ENCODE measurements at places on chromosomes 3 and 15. TPM values are rescaled to one million over a fixed set of nuclear protein-coding genes. Genes with fewer than 3 reads are reported as not detected.

DNA sequence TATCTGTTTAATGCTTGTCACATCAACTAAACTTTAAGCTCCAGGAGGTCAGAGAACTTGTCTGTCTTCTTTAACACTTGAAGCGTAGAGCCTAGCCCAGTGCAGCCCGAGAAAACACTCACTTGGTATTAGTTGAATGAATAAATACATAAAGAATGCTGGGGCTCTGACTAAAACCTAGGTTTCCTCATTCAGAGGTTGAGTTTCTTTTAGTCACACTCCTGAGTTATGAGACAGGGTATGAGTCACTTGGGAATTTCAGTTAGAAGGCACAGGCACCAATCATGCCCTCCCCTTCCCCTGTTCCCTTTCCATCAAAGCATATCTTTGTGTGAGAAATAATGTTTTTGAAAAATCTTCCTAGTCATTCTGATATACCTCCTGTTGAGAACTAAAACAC lies 589.8 kb upstream of the DPPA4 start:
- H3K27me3 ChIP-seq, result no peaks in the 10 kb centered on the region
- no peak overlapping the region for H3K27ac ChIP-seq
- DNase-seq, result peak; percentile 90
- no peaks in the 10 kb centered on the region for H3K36me3 ChIP-seq
- H3K4me1 ChIP-seq, result no peaks in the 10 kb centered on the region
- no peak overlapping the region for H3K4me3 ChIP-seq

- no peak for DNase-seq
- no peaks in the 10 kb centered on the region for H3K27me3 ChIP-seq
- H3K4me1 ChIP-seq, result no peaks in the 10 kb centered on the region
- H3K4me3 ChIP-seq, result no peak overlapping the region
- no peak overlapping the region for H3K27ac ChIP-seq
Observed at GRCh38 chr3:174365796-174366195, 493.3 kb upstream of the NAALADL2 start.

- no peaks in the 10 kb centered on the region for H3K27me3 ChIP-seq
- H3K4me1 ChIP-seq, result no peaks in the 10 kb centered on the region
- H3K27ac ChIP-seq, result no peak overlapping the region
- no peaks in the 10 kb centered on the region for H3K36me3 ChIP-seq
- no peak for DNase-seq
Observed at GRCh38 chr3:123424999-123425712, 23.7 kb downstream of the ADCY5 start.

The CLDN11 gene
- total RNA-seq, result 0.35 TPM

- H3K27ac ChIP-seq, result no peak overlapping the region
- no peak overlapping the region for H3K4me3 ChIP-seq
- no peaks in the 10 kb centered on the region for H3K27me3 ChIP-seq
- no peaks in the 10 kb centered on the region for H3K36me3 ChIP-seq
- DNase-seq, result no peak
- H3K4me1 ChIP-seq, result no peaks in the 10 kb centered on the region
Observed at GRCh38 chr3:153952091-153952490, 169.1 kb upstream of the ARHGEF26 start.

DNA sequence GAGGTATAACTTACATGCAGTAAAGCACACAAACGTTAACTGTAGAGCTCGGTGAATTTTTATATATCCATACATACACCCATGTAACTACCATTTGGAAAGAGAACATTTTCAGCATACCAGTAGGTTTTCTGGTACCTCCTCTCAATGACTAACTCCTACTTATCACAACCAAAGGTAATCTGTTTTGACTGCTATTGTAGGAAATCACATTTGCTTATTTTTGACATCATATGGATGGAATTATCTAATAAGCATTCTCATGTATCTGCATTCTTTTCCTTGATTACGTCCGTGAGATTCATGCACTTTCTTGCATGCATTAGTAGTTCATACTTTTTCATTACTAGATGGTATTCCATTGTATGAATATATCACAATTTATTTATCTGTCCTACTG lies 76.8 kb downstream of the CSNK1G1 start:
- H3K27ac ChIP-seq, result no peak overlapping the region
- H3K4me3 ChIP-seq, result no peak overlapping the region
- no peak for DNase-seq
- H3K4me1 ChIP-seq, result peaks cover 16% of the 10 kb centered on the region
- no peaks in the 10 kb centered on the region for H3K27me3 ChIP-seq
- no peaks in the 10 kb centered on the region for H3K36me3 ChIP-seq

The MGLL gene
- total RNA-seq, result 1.0 TPM
